Endothelial cell (in vitro differentiated cells): ENCODE measurements at places on chromosomes 7 and 10. TPM values are rescaled to one million over a fixed set of nuclear protein-coding genes. Genes with fewer than 3 reads are reported as not detected.
A peak's percentile ranks its signal among the peaks of the same experiment; 100 is the strongest.

DNA sequence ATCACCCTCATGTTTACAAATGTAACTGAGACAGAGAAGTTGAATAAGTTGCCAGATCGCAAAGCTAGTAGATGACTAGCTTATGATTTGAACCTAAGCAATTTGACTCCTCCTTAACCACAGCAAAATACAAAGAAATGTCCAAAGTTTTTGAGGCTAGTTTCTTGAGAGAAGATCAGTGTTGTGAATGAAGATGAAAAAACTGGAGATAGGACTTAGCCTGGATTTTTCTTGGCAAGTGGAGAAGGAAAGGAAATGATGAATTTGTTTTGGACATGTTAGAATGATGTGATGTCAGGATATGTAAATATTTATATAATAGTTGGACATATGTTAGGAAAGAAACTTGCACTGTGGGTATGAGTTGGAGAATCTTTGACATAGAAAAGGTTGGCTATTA lies 149.8 kb downstream of the LSMEM1 start:
- no peak for DNase-seq

DNA sequence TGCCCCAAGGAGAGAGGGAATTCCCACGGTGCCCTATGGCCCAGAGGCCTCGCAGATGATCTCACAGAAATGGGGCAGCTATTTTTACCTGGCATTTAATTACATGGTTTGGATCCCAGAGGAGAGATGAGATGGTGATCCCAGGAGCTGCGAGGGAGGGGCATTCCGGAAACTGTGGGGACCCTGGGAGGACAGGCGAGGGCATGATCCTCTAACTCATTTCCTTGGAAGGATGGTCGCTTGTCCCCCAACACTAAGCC lies 9.4 kb downstream of the SH2B2 start:
- DNase-seq, result no peak

DNA sequence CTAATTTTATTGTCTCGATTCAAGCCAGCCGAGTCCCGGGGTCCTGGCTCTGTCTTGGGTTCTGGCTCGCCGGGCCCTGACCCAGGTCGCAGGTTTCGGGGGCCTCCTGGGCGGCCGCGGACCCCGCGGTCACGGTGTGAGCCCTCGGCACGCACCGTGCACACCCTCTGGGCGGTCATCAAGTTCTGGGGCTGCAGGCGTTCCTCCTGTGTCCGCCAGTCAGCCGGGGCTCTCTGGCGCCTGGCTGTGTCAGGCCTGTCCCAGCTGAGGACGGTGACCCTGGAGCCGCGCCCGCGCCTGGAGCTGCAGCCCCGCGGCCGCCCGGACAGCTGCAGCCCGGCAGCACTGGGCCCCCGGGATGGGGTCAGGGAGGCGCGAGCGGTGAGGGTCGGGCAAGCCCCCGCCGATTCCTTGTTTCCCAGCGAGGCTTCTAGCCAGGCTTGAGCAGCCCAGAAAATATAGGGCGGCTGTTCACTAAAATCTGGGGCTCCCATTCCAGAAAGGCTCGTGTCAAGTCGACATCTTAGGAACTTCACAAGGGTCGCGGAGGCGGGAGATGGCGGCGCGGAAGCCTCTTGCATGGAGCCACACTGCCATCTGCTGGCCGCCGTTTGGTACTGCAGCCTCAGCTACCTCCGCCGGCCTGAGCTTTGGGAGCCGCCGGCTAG lies 4.2 kb upstream of the HOXA7 start:
- peak; percentile 93 for DNase-seq

- no peak for DNase-seq
Observed at GRCh38 chr7:124857672-124858235, 71.9 kb downstream of the POT1 start.

GRCh38 chr7:91079487-91079886 lies 184.7 kb upstream of the FZD1 start:
- no peak for DNase-seq

DNA sequence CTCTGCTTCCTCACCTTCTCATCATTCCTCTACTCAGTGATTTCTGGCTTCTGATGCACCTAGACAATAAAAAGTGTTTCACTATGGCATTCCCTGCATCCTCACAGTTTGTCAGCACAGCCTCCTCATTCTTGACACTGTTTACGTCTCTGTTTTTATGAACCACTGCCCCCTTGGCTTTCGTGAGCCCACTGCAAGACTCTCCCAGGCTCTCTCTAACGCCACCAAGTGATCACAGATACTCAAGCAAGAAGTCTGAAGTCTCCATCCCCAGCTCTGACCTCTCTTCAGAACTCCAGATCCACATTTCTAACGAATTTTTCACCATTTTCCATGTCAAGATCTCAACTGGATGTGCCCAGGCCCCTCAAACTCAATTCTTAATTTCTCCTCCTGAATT lies 8.9 kb downstream of the SLC16A9 start:
- no peak for DNase-seq

The MBLAC1 gene
- total RNA-seq, result 1.6 TPM

The METTL27 gene
- total RNA-seq, result 6.1 TPM

The DENND2A gene
- 41.0 TPM for total RNA-seq
